Neural crest cell (in vitro differentiated cells): ENCODE measurements at places on chromosomes 4 and X. TPM values are rescaled to one million over a fixed set of nuclear protein-coding genes. Genes with fewer than 3 reads are reported as not detected.

The MAP7D2 gene
- 6.5 TPM in 2 replicates for total RNA-seq

The RHOXF2 gene
- not detected in 2 replicates for total RNA-seq

The IQSEC2 gene
- total RNA-seq, result 0.96 and 1.7 TPM in 2 replicates

The TLL1 gene
- 1.7 and 2.2 TPM in 2 replicates for total RNA-seq

The MAGEA10 gene
- total RNA-seq, result not detected in 2 replicates

The CXorf65 gene
- total RNA-seq, result not detected in 2 replicates

The KLHL4 gene
- total RNA-seq, result 1.9 and 2.7 TPM in 2 replicates

- H3K27me3 ChIP-seq, result no peaks in the 10 kb centered on the region
- no peaks in the 10 kb centered on the region for H3K36me3 ChIP-seq
- no peak overlapping the region for H3K27ac ChIP-seq
- no peak overlapping the region for H3K4me3 ChIP-seq
- peaks cover 31% of the 10 kb centered on the region for H3K4me1 ChIP-seq
Measured at GRCh38 chrX:15563056-15563455, 37.7 kb downstream of the ACE2 start.

- no peak overlapping the region for H3K27ac ChIP-seq
- H3K4me3 ChIP-seq, result no peak overlapping the region
- H3K27me3 ChIP-seq, result no peaks in the 10 kb centered on the region
- no peak for DNase-seq
- H3K36me3 ChIP-seq, result no peaks in the 10 kb centered on the region
Measured at GRCh38 chr4:107603430-107603829, 116.6 kb downstream of the PAPSS1 start.

- no peak overlapping the region for H3K27ac ChIP-seq
- peaks cover 4% of the 10 kb centered on the region for H3K4me1 ChIP-seq
- no peak for DNase-seq
- H3K36me3 ChIP-seq, result no peaks in the 10 kb centered on the region
- peaks cover 6% of the 10 kb centered on the region for H3K27me3 ChIP-seq
Measured at GRCh38 chrX:53263597-53264094, 17.7 kb downstream of the IQSEC2 start.

GRCh38 chr4:100340512-100341485 lies 150.5 kb upstream of the DDIT4L start:
- no peaks in the 10 kb centered on the region for H3K36me3 ChIP-seq
- H3K27ac ChIP-seq, result no peak overlapping the region
- no peak for DNase-seq
- H3K27me3 ChIP-seq, result no peaks in the 10 kb centered on the region

DNA sequence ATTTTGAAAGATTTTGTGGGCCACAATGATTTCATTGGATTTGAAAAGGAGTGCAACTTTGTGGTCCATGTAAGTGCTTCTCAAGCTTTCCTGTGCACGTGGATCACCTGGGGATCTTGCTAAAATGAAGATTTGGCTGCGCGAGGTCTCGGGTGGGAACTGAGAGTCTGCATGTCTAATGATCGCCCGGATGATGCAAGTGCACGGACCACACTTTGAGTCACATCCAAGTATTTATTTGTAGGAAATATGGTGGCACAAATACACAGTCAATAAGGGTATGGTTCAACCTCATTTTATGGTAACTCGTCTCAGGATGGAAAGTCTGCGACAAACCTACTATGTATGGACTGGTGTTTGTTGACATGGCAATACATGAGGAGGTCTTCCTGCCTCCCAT lies 899 bp downstream of the BMX start:
- H3K27me3 ChIP-seq, result no peaks in the 10 kb centered on the region
- H3K27ac ChIP-seq, result no peak overlapping the region
- no peak for DNase-seq
- H3K36me3 ChIP-seq, result no peaks in the 10 kb centered on the region
- H3K4me3 ChIP-seq, result no peak overlapping the region

GRCh38 chrX:47706575-47706974 lies 47.6 kb upstream of the UXT start:
- H3K4me3 ChIP-seq, result no peak overlapping the region
- peaks cover under 1% of the 10 kb centered on the region for H3K27me3 ChIP-seq
- H3K4me1 ChIP-seq, result no peaks in the 10 kb centered on the region
- peaks cover 2% of the 10 kb centered on the region for H3K36me3 ChIP-seq

DNA sequence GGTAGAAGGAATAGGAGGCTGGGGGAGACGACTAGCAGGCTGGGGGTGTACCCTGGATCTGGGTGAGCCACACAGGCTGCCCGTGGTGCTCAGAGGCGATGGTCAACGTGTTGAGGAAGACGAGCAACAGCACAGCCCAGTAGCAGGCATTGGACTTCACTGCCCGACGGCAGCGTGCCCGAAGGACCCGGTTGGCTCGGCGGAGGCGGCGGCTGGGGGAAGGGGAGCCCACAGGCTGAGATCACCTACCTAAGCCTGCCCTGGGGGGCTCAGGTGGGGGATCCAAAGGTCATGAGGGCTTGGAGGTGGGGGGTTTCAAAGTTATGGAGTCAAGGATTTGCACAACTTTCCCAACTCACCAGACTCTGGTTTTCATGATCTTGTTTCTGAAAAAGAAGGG lies 7.3 kb downstream of the CACNA1F start:
- H3K27me3 ChIP-seq, result peaks cover 37% of the 10 kb centered on the region
- no peak overlapping the region for H3K27ac ChIP-seq
- no peaks in the 10 kb centered on the region for H3K4me1 ChIP-seq
- no peak overlapping the region for H3K4me3 ChIP-seq

- H3K27ac ChIP-seq, result no peak overlapping the region
- H3K27me3 ChIP-seq, result no peaks in the 10 kb centered on the region
- no peak overlapping the region for H3K4me3 ChIP-seq
- peaks cover 11% of the 10 kb centered on the region for H3K36me3 ChIP-seq
- DNase-seq, result no peak
Measured at GRCh38 chr4:11312389-11312788, 116.3 kb downstream of the HS3ST1 start.

- H3K27ac ChIP-seq, result no peak overlapping the region
- DNase-seq, result no peak
- peaks cover 23% of the 10 kb centered on the region for H3K4me1 ChIP-seq
- peaks cover 55% of the 10 kb centered on the region for H3K27me3 ChIP-seq
Measured at GRCh38 chr4:7196736-7197135, 4.4 kb downstream of the SORCS2 start.

- no peak overlapping the region for H3K27ac ChIP-seq
- peaks cover 19% of the 10 kb centered on the region for H3K4me1 ChIP-seq
- H3K36me3 ChIP-seq, result no peaks in the 10 kb centered on the region
- no peaks in the 10 kb centered on the region for H3K27me3 ChIP-seq
- no peak overlapping the region for H3K4me3 ChIP-seq
Measured at GRCh38 chr4:185582651-185583400, 47.5 kb upstream of the PDLIM3 start.
